Body of pancreas (tissue), 4 donors: ENCODE measurements at places on chromosomes 7 and 10.

GRCh38 chr10:4141471-4141870 lies 356.5 kb upstream of the KLF6 start:
- DNase-seq = no peak
- no peak overlapping the region for H3K4me3 ChIP-seq
- H3K4me1 ChIP-seq = no peaks in the 10 kb centered on the region

- H3K27me3 ChIP-seq = no peaks in the 10 kb centered on the region
- no peaks in the 10 kb centered on the region for H3K4me1 ChIP-seq
- no peak overlapping the region for H3K4me3 ChIP-seq
Measured at GRCh38 chr7:37052705-37053104, 328.4 kb upstream of the AOAH start.

- no peak for DNase-seq
- H3K27me3 ChIP-seq = no peaks in the 10 kb centered on the region
- no peak overlapping the region for H3K4me3 ChIP-seq
- no peak overlapping the region for H3K27ac ChIP-seq
- H3K4me1 ChIP-seq = no peaks in the 10 kb centered on the region
Measured at GRCh38 chr7:91668217-91668616, 212.3 kb downstream of the MTERF1 start.

- DNase-seq = no peak
- no peak overlapping the region for H3K4me3 ChIP-seq
Measured at GRCh38 chr7:155788616-155789000, 23.7 kb downstream of the SHH start.
